Left ventricle myocardium superior (tissue), 1 donor: ENCODE measurements at places on chromosomes 7 and 10.

DNA sequence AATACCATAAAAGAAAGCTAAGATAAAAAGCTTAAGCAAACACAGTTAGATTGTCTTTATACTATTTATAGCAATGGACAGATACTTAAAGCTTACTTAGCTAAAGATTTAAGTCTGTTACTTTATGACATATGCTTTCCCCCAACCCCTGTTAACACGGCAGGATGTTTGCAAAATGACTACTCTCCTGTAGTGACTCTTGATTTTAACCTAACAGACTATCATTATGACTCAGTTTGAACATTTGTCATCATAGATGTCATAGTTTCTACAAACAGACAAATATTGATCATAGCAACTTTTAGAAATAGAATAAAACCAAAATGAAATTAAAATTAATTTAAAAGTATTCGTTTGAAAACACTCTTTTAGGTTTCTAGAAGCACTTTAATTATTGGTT is 7.8 kb upstream of the COMMD3 start:
- DNase-seq, result no peak

- no peak for DNase-seq
Observed at GRCh38 chr7:30760514-30761213, 8.7 kb downstream of the INMT start.

- no peak for DNase-seq
Observed at GRCh38 chr10:117594722-117595121, 52.2 kb downstream of the EMX2 start.

DNA sequence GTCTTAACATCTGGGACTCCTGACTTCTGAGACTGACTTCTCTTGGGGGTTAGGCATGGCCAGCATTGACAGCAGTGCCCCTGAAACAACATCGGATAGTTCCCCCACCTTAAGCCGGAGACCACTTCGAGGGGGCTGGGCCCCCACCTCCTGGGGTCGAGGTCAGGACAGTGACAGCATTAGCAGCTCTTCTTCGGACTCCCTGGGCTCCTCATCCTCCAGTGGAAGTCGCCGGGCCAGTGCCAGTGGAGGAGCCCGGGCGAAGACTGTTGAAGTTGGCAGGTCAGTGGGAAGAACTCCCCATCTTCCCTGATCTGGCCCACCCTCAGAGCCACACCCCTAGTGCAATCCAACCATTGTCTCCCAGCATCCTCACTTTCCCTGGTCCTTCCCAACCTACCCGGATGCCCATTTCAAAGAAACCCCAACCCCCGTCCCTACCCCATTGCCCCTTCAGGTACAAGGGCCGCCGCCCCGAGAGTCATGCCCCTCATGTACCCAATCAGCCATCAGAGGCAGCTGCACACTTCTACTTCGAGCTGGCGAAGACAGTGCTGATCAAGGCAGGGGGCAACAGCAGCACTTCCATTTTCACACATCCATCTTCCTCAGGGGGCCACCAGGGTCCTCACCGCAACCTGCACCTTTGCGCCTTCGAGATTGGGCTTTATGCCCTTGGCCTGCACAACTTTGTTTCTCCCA is 12.1 kb downstream of the ZSWIM8 start:
- DNase-seq, result no peak

GRCh38 chr7:138948403-138948802 is 32.8 kb downstream of the KIAA1549 start:
- DNase-seq, result no peak

DNA sequence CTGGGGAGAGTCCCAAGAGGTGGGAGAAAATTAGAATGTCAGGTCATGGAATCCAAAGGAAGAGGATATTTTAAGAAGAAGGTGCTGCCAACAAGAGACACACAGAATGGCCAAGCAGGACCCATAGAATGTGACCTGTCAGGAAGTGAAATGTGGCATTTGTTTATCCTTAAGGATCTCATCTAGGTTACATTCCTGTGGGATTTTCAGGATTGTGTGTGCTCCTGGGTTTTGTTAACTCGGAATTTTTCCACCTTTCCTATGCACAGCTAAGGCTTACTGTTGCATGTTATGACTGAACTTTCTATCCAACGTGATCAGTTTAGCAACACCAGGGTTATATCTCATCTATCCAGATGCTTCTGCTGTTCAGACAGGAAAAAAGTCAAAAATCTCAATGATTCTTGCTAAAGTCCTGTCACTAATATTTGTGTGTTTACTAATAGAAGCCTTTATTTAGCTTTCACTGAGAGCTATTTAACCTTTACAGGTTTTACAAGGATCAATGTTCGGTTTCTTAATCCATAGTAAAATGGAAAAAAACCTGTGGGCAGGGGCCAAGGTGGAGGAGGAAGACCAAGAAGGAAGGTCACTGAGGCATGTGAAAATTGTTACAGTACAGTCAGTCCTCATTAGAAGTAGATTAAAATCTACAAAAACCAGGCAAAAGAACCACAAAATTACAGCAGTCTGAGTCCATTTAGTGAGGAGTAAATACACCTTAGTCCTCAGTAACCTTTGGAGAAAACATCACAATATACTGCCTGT is 437.8 kb upstream of the NPVF start:
- no peak for DNase-seq

GRCh38 chr7:8629504-8629903 is 196.1 kb downstream of the NXPH1 start:
- no peak for DNase-seq

DNA sequence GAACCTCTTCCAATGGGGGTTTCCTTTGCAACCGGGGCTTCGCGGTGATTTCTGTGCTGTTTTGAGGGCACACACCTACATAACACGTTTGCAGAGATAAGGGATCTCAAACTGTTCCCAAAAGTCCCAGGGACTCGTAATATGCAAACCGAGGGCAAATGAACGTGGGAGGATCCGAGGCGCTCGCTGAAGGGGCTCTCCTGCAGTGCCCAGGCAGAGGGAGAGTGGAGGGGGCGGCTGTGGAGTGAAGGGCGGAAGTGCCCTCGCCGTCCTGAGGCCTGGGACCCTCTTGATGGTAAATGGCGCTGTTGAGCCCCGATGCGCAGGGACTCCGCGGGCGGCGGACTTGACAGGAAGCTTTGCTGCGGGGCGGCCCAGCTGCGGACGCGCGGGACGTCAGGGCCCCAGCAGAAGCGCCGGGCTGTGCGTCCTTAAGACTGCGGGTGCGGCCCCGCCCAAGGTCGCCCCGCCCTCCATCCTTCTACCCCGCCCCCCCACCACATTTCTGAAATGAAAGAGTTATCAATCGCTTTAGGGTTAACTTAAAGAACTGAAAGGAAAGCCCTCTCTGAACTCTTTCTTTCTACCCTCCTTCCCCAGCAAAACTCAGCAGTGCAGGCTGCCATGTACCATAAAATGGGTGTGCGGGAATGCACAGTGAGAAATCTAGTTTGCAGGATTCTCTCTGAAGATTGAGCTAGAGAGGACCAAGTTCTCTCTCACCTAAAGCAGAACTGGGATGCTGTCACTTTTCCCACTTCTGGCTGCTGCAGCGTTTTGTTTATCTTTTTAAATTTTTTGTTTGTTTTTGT is 151.8 kb upstream of the YAE1 start:
- DNase-seq, result peak; percentile 61

- no peak for DNase-seq
Observed at GRCh38 chr10:670990-671389, 18.5 kb downstream of the DIP2C start.

- DNase-seq, result no peak
Observed at GRCh38 chr7:131218727-131219128, 108.9 kb upstream of the MKLN1 start.

DNA sequence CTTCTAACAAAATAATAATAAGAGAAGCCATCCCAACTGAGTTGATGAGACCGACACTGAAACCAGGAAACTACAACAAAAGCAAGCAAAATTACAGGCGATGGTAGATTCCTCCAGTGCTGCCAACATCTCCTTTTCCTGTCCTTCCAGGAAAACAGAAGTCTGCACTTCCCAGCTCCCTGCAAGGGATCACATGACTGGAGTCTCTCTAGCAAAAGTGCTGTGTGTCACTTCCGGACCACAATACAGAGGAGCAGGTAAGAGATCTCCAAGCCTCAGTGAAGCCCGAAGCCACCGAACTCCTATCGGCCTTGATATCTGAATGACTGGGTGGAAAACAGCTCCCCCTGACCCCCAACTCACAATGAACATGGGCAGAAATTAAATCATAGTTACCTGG is 63.2 kb downstream of the SMURF1 start:
- DNase-seq, result no peak

GRCh38 chr7:38190011-38190410 is 12.0 kb downstream of the STARD3NL start:
- no peak for DNase-seq

DNA sequence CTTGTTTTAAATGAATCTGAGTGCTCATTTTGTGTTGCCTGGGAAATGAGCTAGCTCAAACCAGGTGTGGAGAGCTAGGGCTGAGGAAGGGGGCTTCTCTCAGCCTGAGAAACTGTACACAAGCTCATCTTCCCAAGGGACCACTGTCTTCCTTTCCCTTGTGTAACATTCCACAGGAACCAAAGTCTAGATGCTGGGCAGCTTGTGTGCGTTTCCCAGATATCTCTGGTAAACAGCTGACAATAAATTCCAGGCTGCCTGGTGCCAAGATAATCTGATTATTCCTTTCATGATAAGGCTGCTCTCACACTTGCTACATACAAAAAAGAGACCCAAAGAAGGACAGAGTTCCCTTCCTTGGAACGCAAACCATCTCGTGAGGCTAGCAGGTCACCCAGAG is 33.1 kb upstream of the MKLN1 start:
- DNase-seq, result no peak

GRCh38 chr7:41003611-41003940 is 699.3 kb downstream of the INHBA start:
- DNase-seq, result no peak

DNA sequence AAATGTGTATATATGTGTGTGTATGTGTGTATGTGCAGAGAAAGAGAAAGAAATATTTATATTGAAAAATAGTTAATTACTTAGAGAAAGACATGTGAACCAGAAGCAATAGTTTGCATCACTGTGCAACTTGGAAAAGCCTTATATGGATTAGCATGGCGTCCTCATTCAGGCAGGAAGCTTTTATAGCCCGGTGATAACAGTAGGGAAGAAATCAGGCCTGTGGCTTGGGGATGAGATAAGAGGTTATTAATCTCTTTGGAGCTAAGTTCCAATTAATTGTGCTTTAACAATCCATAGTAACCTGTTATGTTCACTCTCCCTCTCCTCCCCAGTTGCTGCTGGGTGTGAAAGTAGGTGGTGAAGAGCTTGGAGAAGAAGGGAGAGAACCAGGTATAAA is 36.5 kb downstream of the IFIT5 start:
- no peak for DNase-seq

DNA sequence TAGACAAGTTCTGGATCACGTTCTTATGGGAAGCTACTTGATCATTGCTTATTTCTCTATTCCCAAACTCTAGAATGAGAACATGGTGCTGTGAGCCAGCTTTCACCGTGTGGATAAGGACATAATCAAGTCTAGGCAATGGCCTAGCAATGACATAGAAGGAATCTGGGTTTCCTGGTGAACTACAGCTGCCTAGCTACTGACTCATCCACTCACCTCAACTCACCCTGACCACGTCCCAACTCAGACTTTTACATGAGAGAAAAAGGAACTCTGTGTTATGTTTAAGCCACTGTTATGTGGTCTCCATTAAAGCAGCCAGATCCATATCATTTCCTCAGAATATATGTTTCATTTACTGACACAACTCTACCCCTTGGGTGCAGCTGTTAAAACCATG is 18.8 kb upstream of the MET start:
- DNase-seq, result no peak

GRCh38 chr10:121185816-121186455 is 334.8 kb downstream of the WDR11 start:
- no peak for DNase-seq

- DNase-seq, result no peak
Observed at GRCh38 chr10:6396226-6396625, 183.8 kb downstream of the PRKCQ start.

DNA sequence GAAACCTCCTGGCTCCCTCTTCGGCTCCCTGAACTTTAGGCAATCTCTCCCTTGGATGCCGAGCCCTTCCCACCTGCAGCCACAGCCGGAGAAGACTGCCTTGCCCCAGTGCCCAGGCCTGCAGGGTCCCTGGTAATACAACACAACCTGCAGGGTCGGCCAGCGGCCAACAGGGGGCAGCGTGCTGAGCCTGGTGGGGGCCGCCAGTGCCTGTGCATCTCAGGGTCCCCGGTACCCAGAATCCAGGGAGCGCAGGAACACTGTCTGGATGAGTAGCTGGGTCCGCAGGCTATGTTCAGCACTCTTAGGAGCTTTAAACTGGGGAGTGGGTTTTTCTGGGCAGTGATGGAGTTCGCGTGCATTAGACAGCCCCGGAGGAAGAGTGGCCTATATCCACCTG is 17.5 kb upstream of the C10orf71 start:
- no peak for DNase-seq

- peak; percentile 90 for DNase-seq
Observed at GRCh38 chr10:70462349-70462984, 16.1 kb upstream of the PALD1 start.

DNA sequence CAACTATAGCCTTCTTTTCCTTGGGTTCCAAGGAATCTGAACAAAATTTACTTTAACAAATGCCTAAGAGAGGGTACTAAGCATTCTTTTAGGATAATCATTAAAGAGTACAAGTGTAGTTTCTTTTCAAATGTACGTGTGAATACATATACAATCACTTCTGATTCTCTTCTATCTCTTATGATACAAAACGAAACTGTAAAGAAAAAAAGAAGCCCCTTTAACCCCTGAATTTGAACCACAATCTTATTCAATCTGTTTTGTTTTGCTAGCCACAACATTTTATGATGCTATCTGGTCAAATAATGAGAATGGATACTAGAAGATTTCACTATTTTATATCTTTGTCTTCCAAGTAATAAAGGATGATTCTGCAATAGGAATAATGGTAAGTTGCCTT is 48.7 kb downstream of the SIRT1 start:
- no peak for DNase-seq

- no peak for DNase-seq
Observed at GRCh38 chr7:83486536-83486935, 162.4 kb downstream of the SEMA3E start.

- DNase-seq, result no peak
Observed at GRCh38 chr7:28128608-28129007, 52.0 kb downstream of the JAZF1 start.

- DNase-seq, result no peak
Observed at GRCh38 chr10:110404413-110404812, 93.3 kb upstream of the DUSP5 start.

DNA sequence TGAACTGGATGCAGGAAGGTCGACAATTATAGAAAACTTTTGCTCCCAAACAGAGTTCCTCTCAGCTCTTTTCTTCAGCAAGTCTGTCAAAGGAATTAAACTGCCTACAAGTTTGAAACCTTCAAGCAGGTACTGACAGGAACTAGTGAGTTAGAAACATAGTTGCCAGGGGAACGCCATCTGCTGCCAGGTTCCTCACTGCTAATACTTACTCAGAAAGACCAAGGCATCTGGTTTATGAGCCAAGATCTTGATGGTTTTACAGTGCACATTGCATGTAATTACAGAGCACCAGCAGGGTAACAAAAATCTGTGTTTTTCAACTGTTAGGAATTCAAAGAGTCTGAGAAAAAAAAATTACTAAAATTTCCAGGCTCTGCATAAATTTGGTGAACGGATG is 300.0 kb upstream of the NRG3 start:
- no peak for DNase-seq
